ENCODE measurements at places on chromosomes 12 and 14.
A peak's percentile ranks its signal among the peaks of the same experiment; 100 is the strongest.

- DNase-seq = no peak
Observed at GRCh38 chr14:36316131-36316530, 4.3 kb downstream of the MBIP start.

DNA sequence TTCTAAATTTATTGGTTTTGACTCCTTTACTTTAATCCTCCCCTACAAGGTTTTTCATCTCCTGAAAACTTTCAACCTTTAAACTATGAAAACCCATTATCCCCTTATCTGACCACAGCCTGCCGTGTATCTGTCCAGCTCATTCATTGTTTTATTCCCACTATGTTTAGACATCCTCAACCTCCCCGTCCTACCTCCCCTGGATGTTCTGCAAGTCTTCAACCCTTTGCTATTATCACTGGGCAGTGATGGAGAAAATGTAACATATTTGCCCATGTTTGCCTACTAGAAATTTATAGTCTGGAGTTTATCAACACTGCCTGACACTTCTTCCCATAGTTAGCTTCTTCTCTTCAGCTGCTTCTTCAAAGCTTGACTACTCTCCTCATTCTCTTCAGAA is 483.4 kb downstream of the PRKD1 start:
- peak; percentile 92 for DNase-seq

GRCh38 chr12:114944736-114945135 is 260.8 kb upstream of the TBX3 start:
- DNase-seq = peak; percentile 24

DNA sequence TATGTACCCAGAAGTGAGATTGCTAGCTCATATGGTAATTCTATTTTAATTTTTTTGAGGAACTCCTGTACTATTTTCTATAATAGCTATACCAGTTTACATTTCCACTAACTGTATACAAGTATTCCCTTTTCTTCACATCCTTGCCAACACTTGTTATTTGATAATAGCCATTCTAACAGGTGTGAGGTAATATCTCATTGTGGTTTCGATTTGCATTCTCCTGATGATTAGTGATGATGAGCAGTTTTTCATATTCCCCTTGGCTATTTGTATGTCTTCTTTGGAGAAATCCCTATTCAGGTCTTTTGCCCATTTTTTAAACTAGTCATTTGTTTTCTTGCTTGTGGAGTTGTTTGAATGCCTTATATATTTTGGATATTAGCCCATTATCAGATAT is 121.3 kb downstream of the BBS10 start:
- DNase-seq = no peak

- peak; percentile 34 for DNase-seq
Observed at GRCh38 chr12:19695244-19696098, 256.2 kb downstream of the AEBP2 start.

- DNase-seq = no peak
Observed at GRCh38 chr14:25103271-25103670, 53.3 kb upstream of the STXBP6 start.

- DNase-seq = peak; percentile 1
Observed at GRCh38 chr12:131720921-131721320, 10.0 kb downstream of the SFSWAP start.

DNA sequence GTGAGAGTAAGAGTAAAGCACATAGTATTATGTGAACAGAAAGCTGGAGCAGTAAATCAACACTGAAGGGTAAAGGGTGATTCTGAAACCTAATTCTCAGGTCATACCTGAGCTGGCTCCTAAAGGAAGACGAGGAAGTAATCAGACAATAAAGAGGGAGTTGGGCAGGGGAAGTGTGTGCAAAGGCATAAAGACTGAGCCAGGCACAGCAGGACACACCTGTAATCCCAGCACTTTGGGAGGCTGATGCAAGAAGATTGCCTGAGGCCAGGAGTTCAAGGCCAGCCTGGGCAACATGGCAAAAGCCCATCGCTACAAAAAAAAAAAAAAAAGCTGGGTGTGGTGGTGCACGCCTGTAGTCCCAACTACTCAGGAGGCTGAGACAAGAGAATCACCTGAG is 9.6 kb downstream of the ARF3 start:
- DNase-seq = no peak

GRCh38 chr12:94806617-94807016 is 156.3 kb upstream of the TMCC3 start:
- peak; percentile 31 for DNase-seq

- DNase-seq = no peak
Observed at GRCh38 chr14:45990252-45990651, 661.3 kb downstream of the RPL10L start.

GRCh38 chr14:51872396-51872795 is 12.0 kb downstream of the GNG2 start:
- DNase-seq = peak; percentile 80

- peak; percentile 71 for DNase-seq
Observed at GRCh38 chr12:51262758-51263177, 7.4 kb downstream of the SMAGP start.

GRCh38 chr14:59360923-59361794 is 104.0 kb downstream of the GPR135 start:
- DNase-seq = peak; percentile 97

GRCh38 chr14:81427348-81428058 is 27.4 kb upstream of the STON2 start:
- no peak for DNase-seq

GRCh38 chr14:37153005-37153404 is 19.4 kb downstream of the SLC25A21 start:
- no peak for DNase-seq

DNA sequence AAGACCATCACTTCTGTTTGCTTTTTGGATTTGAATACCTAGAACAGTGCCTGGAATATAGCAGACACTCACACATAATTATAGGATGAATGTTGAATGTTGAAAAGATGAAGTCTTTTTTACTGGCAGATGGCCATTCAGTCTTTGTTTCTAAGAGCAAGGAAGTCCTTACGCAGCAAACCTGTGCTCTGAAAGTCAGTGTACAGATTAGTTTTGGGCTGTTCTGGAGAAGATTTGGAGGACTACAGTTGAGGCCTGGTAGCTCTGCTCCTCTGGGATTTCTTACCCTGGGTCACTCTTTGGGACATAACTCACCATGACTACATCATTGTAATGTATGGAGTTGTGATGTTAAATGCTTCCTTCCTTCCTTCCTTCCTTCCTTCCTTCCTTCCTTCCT is 3.3 kb downstream of the OR4E2 start:
- DNase-seq = no peak

DNA sequence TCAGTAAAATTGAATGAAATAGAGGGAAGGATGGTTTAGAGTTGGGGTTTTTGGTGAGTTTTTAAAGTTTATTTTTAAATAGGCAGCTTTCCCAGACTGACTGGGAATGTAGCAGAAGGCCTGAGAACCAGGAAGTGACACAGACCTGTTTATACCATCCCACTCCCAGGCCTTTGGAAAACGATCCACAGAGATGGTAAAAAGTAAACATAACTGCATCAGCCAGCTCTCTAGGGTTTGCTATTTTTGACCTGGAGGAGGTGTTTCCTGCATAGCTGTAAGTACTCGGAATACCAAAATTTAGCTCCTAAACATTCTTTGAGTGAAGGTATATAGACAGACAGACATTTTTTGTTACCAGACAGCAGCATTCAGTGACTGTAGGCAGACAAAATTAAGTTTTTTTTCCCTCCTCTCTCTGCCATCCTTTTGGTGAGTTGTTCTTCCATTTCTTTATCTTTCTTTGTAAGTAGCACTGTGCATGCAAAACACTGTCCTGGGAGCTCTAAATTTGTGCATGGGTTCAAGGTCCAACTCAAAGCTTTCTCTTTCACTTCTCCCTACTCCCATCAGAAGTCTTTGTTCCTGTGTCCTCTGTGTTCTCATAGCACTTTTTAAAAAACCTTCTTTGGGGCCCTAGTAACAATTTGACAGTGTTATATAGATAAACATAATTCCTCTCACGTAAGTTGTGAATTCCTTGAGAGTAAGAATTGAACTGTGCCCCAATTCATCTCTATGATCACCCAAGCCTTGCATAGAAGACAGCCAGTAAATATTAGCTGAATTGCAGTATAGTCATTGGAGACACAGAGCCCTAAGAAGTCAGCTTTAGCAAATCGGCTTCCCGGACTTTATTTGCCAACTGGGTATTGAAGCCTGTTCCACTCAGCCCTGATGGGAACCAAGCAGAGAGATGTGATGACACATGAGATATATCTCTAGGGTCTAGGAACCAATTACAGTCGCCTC is 37.4 kb downstream of the SUSD6 start:
- peak; percentile 70 for DNase-seq

- no peak for DNase-seq
Observed at GRCh38 chr12:63777340-63777739, 2.4 kb upstream of the RXYLT1 start.

- no peak for DNase-seq
Observed at GRCh38 chr14:94043756-94044475, 17.8 kb downstream of the OTUB2 start.

- DNase-seq = peak; percentile 63
Observed at GRCh38 chr12:46959502-46959901, 119.9 kb upstream of the PCED1B start.

DNA sequence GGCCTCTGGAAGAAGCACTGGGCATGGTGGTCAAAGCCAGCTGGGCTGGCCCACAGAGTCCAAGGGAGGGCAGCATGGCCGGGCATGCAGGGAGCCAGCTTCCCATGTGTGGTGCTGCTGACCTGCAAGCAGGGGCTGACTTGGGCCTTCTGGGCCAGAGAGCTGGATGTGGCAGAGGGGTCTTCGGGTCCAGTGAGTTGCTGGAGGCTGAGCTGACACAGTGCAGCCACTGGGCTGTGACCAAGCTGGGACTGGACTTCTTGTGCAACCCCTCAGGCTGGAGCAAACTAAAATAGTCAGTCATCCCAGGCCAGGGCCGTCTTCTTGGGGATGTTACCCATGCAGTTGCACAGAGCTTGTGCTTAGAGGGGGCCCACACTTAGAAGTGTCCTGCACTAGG is 7.3 kb upstream of the RIN3 start:
- no peak for DNase-seq

DNA sequence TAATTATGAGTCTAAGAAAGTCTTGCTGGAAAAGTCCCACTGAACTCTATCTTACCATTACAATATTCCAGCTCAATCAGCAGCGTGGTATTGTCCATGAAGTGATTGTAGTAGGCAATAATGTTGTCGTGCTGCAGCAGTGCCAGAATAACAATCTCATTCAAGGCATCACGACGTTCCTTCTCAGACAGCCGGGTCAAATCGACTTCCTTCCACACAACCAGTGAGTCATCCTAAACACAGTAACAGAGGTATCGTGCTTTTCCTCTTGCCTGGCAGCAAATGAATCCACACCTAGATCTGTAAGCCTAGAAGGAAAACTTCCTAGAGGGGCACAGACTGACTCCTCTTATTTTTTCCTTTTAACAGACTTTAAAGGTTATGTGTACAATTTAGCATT is 2.9 kb downstream of the NEK9 start:
- peak; percentile 81 for DNase-seq

DNA sequence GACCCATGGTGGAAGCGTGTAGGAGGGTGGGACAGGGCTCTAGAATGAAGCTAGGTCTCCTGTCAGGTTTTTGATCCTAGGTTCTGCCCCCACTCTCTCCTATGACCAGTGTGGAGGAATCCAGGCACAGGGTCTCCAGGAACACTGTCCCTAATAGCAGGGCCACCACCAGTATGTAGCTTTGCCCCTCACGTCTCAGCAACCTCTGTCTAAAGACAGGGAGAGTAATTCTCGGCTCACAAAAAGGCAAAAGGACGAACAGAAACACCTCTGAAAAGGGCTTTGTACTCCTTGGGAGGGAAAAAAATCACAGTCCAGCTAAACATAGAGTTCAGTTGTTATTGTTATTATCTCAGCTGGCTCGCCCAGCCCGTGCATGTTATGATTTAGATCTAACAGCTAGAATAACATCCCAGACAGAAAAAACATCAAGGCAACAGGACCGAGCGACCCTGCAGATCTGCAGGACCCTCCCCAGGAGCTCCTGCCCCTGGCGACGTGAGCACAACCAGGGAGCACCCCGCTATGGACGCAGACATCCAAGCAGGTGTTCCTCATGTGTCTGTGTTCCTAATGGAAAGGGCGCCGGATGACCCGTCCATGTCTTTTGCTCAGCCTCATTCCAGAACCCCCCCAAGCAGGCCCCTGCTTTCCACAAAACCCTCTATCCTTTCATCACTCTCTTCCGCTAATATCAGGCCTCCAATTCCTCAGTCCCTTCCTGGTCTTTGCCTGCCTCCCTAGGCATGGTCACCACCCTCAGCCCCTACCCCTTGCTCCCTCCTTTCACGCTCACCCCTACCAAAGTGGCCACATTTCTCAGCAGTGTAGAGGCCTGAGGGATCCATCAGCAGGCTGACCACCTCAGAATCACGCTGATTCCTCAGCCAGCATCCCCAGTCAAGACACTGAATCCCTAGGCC is 14.2 kb upstream of the SLC6A12 start:
- no peak for DNase-seq

DNA sequence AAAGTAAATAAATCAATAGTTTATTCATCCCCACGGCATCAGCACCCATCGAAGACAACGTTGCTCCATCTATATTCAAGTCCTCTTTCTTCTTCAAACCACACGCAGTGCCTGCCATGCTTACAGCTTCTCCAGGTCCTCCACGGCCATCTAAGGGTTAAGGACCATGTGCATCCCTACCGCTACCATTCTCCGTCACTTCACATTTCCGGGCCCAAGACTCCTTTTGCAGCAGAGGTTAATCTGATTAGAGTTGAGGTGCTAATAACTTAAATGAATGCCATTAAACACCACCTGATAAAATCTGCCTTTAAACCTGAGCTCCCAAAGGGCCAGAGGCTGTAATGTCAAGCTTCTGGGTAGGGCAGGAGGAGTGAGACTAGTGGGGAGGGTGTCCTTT is 79.7 kb upstream of the CCND2 start:
- DNase-seq = no peak

GRCh38 chr14:103398427-103399195 is 13.4 kb downstream of the MARK3 start:
- peak; percentile 82 for DNase-seq

DNA sequence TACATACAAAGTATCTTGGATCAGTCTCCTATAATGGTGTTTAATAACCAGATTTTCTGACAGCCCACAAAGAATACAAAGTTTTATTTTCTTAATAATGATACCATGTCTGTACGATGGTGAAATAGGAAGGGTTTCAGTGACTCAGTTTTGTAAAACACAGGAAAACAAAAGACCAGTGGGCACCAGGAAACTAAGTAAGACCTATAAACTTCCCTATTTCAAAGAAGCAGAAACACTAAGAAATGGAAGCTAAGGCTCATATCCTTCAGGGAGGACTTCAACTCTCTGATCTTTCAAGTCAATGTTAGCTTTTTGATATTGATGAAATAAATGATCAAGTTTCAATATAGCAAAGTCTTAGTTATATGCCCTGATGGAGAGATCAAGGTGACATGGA is 196.0 kb downstream of the DUSP6 start:
- DNase-seq = peak; percentile 37

GRCh38 chr12:123388177-123388950 is 4.4 kb downstream of the KMT5A start:
- DNase-seq = peak; percentile 40

- no peak for DNase-seq
Observed at GRCh38 chr14:49923442-49923841, 30.6 kb downstream of the ARF6 start.
